ENCODE measurements at places on chromosomes 12 and 14.

- DNase-seq: no peak
These were observed 233.0 kb downstream of the EGLN3 start for GRCh38 chr14:33717866-33718265.

DNA sequence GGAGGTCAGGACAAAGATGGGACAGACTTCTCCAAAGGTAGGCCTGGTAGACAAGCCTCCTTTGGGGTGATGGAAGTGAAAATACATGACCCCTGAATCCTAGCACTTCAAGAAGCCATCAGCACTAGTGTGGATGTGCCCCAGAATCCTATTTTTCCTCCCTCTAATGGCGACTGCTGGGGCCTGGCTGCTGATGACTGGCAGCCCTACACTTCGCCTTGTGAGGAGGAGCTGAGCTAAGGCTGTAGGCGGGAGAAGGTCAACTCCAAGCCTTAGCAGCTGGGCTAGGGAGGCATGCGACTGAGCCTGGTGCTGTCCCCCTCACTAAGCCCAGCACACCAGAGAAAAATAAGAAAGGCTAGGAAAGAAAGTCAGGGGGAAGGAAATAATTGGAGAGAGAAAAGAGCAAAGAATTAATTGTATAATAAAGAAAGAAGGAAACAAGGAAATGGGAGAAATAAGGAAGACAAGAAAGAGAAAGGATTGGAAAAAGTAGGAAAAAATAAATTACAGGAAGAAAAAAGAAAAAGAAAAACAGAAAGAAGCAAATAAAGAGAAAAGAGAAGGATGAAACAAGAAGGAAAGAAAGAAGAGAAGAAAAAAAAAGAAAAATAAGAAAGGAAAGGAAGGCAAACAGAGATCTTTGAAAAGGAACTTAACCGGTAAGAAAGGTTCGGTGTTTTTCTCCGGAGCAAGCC, 4.7 kb upstream of the HOXC10 start:
- no peak for DNase-seq

DNA sequence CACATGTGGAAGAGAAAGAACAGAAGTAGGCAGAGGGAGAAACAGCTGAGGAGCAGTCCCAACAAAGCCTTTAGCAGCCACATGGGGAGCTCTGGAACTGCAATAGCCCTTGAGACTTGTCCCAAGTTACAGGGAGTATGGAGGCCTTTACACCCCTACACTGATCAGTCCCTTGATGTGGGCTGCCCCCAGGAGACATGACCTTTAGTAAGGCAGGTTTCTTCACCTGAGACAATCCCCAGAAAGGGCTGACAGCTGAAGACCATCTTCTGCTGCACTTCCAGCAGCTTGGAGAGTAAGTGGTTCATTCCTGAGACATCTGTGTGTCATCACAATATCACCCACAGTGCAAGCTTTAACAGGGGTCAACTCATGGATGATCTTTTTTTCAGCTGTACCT, 8.6 kb upstream of the SNAPC1 start:
- DNase-seq: no peak

DNA sequence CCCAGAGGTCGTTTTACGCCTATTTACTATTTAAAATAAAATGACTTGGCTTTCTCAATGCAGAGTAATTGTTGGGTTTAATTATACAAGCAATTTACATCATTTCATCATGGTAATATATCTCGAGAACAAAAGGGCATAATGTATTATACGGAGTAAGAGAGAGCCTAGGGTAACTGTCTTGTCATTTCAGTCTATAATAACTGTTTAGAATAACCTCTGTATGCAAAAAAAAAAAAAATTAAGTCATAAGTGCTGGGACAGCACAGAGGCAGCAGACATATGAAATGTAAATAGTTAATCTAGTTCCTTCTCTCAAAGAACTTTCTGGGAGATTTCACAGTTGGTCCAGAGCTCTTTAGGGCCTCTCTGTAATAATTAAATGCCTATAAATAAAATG, 284.9 kb downstream of the TMTC2 start:
- DNase-seq: no peak

DNA sequence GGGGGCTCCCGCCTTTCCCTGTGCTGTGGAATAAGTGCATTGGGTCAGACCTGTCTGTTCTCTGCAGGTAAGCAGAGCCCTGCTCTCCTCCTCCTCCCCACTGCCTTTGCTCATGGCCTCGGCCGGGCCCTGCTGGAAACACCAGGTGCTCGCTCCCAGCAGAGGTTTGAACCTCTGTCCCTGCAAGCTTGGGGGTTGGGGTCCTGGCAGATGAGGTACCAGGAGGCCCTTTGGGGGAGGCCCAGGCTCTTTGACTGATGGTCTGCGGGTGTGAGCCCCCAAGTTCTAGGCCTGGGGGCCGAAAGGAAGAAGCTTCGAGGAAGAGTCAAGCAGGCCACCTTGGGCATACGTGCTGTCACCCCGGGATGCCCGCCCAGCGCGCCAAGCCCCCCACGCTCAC, 22.1 kb upstream of the CEP170B start:
- no peak for DNase-seq

DNA sequence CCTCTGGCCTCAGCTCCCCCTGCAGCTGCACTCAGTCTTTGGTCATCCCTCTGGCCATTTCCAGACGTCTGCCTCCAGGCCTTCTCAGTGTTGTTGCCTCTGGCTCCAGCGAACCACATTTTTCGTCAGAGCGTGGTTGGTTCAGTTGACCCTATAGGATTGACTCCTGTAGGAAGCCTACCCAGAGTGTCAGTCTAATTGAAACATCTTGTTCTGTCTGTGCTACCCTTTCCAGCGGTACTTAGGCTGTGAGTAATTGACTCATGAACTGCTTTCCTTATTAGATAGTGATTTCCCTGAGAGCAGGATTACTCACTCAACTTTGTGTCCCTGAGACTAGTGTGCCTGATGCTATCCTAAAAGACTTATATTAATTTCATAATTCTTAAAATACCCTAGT, 373.2 kb downstream of the ATP23 start:
- DNase-seq: no peak

DNA sequence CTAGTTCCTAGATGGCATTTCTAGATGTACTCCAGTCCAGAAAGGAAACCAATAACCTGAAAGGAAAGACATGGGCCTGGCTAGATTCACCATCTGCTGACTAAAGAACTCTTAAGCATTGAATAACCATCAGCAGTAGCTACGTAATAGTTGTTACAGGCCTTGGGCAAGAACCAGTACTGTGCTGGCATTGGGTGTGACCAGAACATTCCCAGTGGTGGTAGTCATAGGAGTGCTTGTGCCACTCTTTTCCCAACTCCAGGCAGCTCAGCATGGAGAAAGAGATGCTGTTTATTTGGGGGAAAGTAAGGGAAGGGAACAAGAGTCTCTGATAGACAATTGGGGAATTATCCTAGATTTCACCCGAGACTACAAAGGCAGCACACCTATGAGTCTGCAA, 333.3 kb downstream of the SLC16A7 start:
- DNase-seq: no peak

DNA sequence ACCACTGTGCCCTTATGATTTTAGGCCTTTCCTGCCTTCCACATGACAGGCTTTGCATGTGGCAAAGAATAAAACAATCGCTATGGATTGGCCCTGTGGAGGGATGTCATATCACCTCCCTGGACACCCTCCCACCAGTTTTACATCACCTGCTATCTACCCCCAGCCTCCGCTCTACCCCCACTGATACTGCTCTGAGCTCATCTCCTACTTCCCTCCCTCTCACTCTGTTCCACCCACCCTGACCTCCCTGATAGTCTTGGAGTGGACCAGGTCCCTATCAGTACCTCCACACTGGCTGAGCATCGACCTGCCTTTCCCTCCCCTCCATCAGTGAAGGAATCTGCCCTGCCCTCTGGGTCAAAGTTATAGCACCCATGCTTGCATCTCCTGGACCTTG, 91.8 kb upstream of the FOXN3 start:
- DNase-seq: no peak

DNA sequence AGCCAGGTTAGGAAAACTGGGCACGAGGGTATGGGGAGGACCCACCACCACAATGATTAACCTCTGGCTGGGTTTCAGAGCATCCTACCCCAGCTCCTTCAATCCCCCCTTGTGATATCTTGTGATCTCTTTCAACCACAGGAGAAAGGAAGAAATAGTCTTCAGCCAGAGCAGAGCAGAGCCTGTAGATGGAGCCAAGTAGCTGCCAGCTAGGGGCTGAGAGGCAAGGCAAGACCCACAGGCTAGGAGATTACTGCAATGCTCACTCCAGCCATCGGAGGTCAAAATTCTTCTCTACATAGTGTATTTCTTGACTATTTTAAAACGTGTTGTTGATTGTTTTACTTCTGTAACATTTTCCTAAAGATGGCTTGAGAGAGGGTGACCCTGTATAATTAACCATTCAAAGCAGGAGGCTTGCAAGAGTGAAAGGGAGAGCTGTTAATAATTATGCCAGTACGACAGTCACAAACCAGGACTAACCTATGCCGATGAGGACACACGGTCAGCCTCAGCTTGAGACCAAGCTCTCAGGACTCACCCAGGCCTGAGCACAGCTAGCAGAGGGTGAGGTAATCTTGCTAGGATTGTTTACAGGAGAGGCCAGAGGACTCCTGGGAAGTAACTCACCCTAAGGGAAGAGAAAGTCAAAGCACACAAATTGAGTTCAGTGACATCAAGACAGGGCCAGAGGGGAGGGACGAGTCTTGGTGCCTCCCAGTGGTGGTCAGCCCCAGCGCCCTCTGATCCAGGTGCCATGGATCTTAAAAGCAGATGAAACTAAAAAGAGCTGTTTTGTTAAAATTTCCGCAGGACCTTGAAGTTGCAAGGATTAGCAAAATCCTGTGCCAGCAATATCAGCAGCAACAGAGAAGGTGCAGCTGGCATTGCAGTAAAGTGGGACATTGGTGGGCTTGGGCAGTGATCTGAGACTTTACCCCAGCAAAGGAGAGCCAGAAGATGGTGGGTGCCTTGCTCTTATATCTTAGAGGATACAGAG, 29.8 kb upstream of the CDKN3 start:
- no peak for DNase-seq

DNA sequence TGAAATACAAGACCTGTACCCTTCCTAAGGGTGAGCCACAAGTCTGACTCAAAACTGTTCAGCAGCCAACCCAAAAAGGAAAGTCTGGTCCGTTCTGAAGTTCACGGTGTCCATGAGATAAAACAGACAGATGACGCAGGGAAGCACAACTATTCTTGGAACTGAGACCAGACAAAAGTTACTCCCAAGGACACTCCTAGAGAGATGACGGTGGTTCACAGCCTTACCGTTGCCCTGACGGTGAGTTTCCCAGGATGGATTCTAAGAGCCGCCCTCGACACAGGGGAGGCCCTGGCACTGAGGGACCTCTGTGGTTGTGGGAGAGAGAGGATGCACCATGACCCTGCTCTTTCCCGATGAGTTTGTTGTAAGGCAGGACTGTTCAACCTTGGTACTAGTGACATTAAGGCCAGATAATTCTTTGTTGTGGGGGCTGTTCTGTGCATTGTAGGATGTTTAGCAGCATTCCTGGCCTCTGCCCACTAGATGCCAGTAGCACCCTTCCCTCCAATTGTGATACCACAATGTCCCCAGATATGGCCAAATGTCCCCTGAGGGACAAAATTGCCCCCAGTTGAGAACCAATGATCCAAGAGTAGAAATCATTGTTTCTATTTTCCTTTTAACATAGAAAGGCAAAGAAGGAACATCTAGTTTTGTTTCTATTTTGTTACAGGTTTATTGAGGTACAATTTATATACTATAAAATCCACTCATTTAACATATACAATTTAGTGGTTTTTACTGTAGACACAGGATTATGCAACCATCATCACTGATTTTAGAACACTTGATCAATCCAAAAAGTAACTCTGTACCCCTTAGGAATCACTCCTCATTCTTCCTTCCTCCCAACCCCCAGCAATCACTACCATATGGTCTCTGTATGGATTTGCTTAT, 23.0 kb downstream of the OR10P1 start:
- no peak for DNase-seq

- no peak for DNase-seq
These were observed 133.6 kb upstream of the NAV3 start for GRCh38 chr12:77697126-77697525.

GRCh38 chr14:62710811-62711210, 334.4 kb downstream of the KCNH5 start:
- DNase-seq: no peak

- DNase-seq: no peak
These were observed 70.5 kb upstream of the ATP2B1 start for GRCh38 chr12:89779090-89779489.

DNA sequence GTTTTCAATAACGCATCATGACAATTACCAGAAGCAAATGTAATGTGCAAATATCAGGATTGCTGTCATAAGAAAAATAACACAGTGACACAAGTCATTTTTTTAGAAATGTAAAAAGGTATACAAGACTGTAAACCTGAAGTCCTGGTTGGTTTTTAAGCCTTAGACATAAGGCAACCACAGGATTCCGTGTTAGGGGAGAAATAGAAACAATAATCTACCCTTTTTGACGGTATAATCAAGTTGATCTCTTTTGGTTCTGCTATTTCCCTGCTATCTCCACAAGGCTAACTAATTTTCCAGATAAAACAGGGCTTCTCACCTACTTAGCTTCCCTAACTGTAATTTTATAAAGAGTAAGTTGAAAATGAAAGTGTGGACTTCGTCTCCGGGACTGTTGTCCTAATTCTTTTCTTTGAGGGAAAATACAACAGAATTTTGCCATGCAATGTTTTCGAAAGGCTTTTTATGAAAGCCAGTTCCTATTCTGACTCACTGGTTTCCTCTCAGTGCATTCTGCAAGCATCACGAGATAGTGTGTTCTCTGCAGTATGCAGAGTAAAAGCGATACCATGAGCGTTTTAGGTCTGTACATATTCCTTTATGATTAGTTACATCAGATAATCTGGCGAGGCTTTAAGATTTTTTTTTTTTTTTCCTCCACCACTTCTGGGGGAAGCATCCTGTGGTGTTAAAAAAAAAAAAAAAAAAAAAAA, 10.6 kb downstream of the MYO1H start:
- DNase-seq: no peak

DNA sequence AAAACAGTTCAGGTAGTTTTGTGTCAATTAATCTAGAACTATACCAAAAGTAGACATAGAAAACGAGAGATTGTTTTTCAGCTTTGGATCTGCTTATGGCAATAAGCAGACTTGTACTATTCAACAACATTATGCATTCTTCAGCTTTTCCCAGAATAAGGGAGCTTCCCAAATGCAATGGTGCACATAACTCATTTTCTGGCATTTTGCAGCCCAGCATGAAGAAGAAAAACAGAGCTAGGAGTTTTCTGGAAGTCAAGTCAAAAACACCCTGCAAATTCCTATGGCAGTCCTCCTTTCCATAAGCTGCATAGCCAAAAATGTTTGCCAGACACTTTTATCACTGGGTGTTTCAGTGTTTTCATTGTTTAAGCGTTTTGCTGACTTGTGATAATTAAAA, 314.7 kb downstream of the NAV3 start:
- DNase-seq: no peak

GRCh38 chr14:80491131-80491530, 279.8 kb upstream of the DIO2 start:
- no peak for DNase-seq

DNA sequence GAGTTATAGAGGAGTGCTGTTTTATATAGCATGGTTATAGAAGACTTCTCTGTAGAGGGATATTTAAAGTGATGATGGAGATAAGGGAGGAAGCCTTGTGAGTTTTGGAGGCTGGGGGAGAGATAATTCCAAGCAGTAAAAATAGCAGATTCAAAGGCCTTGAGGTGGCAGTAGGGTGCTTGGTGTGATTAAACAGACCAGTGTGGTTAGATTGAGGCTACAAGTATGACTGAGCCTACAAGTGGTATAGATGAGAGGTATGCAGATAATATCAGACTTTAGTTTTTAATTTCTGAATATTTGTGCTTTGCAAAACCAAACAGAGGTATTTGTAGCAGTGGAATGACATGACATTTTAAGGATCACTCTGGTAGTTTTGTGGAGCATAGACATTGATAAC, 20.3 kb downstream of the FANCM start:
- DNase-seq: no peak

All from stimulated activated CD8-positive, alpha-beta memory T cell treated with anti-CD3 and anti-CD28 coated beads, Interleukin-4, amount 100 ng/mL, for 24 hours (primary cell).